ENCODE measurements at places on chromosomes 3 and 15.
A peak's percentile ranks its signal among the peaks of the same experiment; 100 is the strongest.

GRCh38 chr15:88257311-88258092 lies 963 bp upstream of the NTRK3 start:
- no peak for DNase-seq

DNA sequence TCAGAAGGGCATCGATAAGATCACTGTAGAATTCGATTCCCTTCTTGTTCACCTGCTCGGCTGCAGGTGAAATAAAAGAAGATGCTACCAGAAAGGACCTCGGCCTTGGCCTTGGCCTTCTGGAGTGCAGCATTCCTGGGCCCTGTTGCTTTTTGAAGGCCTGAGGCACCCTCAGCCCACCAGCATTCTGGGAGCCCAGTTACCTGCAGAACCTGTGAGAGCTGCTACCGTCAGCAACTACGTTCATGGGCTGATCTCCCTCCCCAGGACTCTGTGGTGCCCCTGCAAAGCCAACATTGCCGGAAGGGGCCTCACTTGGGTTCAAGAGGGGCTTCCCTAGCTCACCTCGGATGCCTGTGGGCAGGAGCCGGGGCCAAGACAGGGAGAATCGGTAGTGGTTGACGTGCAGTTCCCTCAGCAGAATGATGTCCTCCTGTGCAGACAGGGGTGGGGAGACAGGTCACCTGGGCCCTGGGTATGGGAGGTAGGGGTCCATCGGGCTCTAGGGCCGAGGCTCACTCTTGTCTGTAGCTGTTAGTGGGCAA lies 2.2 kb downstream of the LCTL start:
- no peak for DNase-seq

DNA sequence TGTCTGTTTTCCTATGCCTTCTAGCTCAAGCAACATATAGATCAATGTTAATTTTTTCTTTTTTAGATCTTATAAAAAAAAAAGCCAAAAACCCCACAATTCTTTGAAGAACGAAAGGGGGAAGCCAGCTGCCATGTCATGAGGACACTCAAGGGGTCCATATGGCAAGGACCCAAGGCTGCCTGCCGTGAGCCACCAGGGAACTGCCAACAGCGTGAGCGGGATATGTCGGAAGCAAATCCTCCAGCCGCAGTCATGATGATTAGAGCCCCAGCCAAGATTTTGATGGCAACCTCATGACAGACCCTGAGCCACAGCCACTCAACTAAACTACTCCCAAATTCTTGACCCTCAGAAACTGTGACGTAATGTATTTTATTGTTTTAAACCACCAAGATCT lies 6.5 kb downstream of the GP5 start:
- DNase-seq: no peak

GRCh38 chr3:19811689-19812088 lies 122.3 kb downstream of the EFHB start:
- no peak for DNase-seq

- no peak for DNase-seq
Measured at GRCh38 chr3:182947888-182948287, 32.5 kb downstream of the DCUN1D1 start.

GRCh38 chr15:29097168-29097567 lies 172.5 kb downstream of the NSMCE3 start:
- DNase-seq: no peak

DNA sequence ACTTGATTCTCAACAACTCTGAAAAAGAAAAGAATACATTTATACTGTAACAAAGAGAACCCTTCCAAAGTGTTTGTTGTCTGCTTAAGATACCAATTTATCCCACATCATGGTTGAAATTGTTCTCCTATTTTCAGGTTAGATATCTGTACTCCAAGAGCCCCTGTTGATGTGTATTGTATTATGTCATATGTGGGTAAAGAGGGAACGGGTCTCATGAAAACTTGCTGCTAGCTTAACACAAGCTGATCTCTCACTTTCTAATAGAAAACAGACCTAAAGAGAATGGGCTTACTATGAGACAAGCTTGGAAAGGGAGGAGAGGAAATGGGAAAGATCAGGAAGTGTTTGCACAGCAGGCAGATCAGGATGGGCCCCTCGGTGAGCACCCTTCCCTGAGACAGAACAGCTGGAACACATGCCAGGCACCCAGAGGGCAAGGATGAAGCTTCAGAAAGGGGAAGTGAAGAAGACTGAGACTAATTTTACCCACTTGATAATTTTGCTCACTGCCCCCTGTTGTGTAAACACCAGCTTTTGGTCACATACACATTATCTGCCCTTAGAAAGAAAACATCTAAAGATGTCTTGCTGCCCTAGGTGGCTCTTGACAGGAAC lies 747.9 kb upstream of the CCDC54 start:
- no peak for DNase-seq

DNA sequence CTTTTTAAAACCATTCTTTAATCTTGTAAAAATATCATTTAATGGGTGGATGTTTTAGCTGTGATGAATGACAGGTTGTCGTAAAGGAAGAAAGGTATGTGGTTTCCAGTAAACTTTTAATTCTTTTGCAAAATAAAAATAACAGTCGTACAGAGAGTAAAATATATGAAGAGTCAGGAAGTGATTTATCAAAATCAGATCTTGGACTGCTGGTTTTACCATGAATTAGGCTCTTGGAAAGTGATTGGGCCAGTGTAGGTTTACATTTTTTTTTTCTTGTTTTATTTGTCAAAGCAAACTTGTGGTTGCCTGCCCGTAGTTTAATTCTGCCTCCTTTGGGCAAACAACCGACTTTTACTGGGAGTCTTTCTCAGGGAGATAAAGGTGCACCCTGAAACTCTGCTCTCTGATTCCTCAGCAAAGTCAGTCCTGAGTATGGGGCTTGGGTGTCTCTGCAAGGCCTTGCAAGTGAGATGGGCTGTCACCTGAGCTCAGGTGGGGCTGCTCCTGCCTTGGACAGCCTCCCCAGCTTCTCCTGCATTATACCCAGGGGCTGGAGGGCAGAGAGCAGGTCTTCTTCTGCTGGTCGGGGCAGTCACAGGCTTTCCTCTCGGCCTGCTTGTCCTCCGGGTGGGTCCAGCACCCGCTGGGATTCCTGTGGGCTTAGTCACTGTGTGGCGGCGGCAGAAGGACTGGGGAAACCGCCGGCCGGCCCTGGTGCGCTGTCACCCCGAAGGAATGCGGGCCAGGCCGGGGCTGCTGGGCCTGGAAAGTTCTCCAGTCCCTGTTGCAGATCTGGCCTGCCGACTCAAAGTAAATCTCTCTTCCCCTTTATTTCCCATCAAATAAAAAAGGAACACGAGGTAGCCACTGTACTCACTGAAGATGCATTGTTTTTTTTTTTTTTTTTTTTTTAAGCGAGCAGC lies 79.0 kb downstream of the IGF1R start:
- DNase-seq: no peak

- peak; percentile 23 for DNase-seq
Measured at GRCh38 chr3:111072031-111072921, 660 bp downstream of the NECTIN3 start.

DNA sequence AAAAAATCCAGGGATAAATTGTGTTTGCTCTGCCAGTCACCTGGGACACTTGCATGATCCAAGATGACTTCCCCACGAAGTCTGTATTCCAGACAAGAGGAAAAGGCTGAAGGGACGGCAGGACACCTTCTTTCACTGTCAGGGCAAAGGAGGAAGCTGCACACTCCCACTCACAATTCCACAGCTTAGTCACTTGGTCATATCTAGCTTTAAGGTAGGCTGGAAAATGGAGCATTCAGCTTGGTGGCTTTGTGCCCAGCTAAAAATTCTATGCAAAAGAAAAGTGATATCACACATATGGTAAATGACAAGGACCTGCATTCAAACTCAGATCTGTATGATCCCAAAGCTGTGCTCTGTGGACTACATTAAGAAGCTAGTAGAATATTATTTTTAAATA lies 109.2 kb upstream of the TPM1 start:
- no peak for DNase-seq

GRCh38 chr3:19263606-19264005 lies 115.3 kb downstream of the KCNH8 start:
- no peak for DNase-seq

DNA sequence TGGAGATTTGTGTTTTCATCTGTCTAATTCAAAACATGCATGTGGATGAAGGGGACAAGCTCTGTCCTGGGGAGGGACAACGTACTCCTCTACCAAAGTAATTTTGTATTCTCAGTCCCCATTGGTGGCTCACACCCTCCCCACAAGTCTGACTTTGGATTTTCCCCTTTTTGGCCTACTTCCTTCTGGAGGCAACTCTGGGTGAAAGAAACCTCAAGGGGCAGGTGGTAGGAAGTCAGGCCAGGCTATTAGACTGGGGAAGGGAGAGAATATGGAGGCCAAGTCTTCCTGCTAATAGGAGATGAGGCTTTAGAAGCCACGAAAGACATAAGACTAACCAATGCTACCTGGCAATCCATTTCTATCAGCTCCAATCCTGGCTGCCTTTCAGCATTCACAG lies 124.9 kb upstream of the RASGRP1 start:
- DNase-seq: no peak

- DNase-seq: no peak
Measured at GRCh38 chr3:114192136-114192535, 13.3 kb upstream of the DRD3 start.

GRCh38 chr3:33071181-33071580 lies 25.8 kb downstream of the GLB1 start:
- no peak for DNase-seq

- peak; percentile 88 for DNase-seq
Measured at GRCh38 chr3:114290911-114291901, 2.6 kb upstream of the TIGIT start.

- DNase-seq: no peak
Measured at GRCh38 chr3:124260206-124260915, 268.4 kb upstream of the ROPN1 start.

- DNase-seq: no peak
Measured at GRCh38 chr15:82113106-82113715, 67.4 kb upstream of the MEX3B start.

- DNase-seq: no peak
Measured at GRCh38 chr3:177890359-177890683, 645.9 kb upstream of the KCNMB2 start.

- DNase-seq: no peak
Measured at GRCh38 chr15:99466701-99467337, 99.0 kb upstream of the MEF2A start.

- no peak for DNase-seq
Measured at GRCh38 chr3:149736175-149736952, 15.9 kb downstream of the COMMD2 start.

GRCh38 chr3:165532851-165533250 lies 304.4 kb downstream of the BCHE start:
- no peak for DNase-seq

GRCh38 chr3:10600296-10600714 lies 94.9 kb upstream of the ATP2B2 start:
- no peak for DNase-seq

- DNase-seq: no peak
Measured at GRCh38 chr15:41690636-41691035, 30.4 kb downstream of the MGA start.

- no peak for DNase-seq
Measured at GRCh38 chr3:29754346-29754745, 473.5 kb downstream of the RBMS3 start.

GRCh38 chr3:116001151-116001621 lies 377.9 kb downstream of the GAP43 start:
- DNase-seq: no peak

- DNase-seq: no peak
Measured at GRCh38 chr3:60215946-60216345, 1035.3 kb downstream of the FHIT start.

GRCh38 chr3:152419748-152420147 lies 151.0 kb downstream of the MBNL1 start:
- DNase-seq: no peak

DNA sequence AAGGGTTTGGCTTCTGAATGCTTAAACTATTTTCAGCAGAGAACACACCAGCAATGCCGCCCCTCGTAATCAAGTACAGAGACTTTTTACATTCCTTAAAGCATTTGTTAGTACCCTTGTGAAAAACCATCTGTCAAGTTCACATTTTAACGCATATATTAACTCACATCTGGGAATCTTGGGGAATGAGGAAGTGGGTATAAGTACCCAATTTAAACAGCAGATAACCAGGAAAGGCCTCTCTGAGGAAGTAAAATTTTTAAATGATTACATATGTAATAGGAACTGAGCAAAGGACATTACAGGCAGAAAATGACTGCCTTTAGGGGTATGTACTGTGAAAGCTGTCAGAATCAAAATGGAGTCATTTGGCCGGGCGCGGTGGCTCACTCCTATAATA lies 12.8 kb upstream of the CFAP44 start:
- no peak for DNase-seq
